ENCODE measurements at places on chromosomes 11 and 22. TPM values are rescaled to one million over a fixed set of nuclear protein-coding genes. Genes with fewer than 3 reads are reported as not detected.
A peak's percentile ranks its signal among the peaks of the same experiment; 100 is the strongest.

OR5M11 gene
- not detected for total RNA-seq

ADORA2A gene
- total RNA-seq = 3.6 TPM

NAA40 gene
- total RNA-seq = 13.6 TPM

PHLDB1 gene
- total RNA-seq = 54.0 TPM

PANX2 gene
- total RNA-seq = 0.63 TPM

GAL3ST3 gene
- 0.42 TPM for total RNA-seq

TMEM191C gene
- total RNA-seq = 0.85 TPM

OR8K5 gene
- total RNA-seq = not detected

AIFM3 gene
- 0.53 TPM for total RNA-seq

GRCh38 chr11:36509694-36510593 lies at the start of gene TRAF6:
Gene TRAF6 (minus strand): TSS chr11:36510272. CDS start chr11:36501515, 8,757 bp downstream.
- no peak for DNase-seq

DNA sequence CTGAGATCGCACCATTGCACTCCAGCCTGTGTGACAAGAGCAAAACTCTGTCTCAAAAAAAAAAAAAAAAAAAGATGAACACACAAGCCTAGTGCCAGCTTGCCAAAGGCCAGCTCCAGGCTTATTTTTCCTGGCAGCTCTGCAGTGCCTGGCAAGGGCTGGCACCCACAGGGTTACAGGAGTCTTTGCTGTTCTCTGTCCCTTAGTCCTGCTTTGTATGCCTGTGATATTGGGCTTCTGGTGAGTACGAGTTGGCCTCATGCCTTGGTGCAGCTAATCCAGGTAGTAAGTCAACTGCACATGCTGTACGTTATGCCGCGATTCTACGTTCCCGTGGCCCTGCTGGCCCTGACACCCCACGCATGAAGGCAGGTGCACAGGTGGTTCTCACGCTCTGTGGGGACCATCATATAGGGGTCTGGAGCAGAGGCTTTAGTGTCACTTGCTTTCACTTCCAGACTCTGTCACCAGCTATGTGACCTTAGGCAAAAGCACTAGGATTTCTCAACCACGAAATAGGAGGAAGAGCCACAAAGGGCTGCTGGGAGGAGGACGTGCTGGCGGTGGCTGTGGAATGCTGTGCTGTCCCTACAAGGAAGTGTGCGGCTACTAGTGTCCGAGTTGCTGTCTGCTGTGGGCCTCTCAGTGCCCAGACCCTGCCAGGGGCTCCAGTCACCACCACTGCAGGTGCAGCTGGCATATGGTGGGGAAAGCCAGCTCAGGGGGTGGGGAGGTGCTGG lies 21.4 kb upstream of the RASL10A start:
- DNase-seq = no peak

DNA sequence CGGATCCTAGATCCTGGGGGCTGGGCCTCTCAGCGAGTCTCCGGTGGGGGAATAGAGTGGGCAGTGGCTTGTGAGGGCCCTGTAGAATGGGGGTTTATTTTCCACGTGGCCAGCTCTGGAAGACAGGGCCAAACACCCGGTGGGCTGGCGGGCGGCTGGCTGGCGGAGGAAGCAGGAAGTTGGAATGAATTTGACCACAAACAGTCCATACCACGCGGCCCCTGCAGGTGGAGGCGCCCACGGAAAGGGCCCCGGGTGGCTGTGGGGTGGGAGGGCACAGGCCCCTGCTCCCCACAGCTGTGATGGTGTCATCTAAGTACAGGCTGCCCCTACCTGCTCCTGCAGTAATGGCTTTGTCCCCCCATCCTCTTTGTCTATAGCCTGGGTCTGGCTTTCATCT lies 15.1 kb downstream of the MCAT start:
- no peak for DNase-seq

DNA sequence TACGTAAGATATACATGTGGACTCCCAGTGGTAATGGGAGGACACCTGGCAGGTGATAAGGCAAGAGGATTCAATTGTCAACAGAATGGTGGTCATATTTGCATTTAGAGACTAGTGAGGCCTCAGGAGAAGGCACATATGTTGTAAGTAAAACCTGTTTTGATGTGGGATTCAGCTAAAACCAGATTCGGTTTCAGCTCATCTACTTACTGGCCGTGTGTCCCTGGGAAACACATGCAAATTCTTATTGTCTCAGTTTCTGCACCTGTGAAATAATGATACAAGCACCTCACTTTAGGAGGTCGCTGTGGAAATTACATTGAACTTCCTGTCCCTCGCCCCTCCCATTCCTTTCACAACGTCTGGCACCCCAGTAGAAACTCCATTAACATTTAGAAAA lies 78.9 kb upstream of the FIBIN start:
- no peak for DNase-seq

DNA sequence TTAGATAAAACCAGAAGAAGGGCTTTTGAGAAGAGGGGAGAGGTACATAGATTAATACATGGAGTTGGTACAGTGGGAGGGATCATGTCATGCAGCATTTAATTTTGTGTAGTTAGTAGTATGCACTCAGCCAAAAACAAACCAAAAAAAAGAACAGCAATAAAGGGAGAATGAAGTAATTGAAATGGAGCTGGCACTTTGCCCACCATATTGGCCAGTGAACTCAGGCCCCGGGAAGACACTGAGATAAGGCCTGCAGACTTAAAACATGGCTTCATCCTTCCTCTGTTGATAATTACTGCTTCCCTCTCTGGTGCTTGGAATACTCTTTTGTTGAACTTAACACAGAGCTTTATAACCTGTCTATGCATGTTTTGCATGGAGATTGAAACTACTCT lies 3.1 kb downstream of the PANX1 start:
- DNase-seq = peak; percentile 29

DNA sequence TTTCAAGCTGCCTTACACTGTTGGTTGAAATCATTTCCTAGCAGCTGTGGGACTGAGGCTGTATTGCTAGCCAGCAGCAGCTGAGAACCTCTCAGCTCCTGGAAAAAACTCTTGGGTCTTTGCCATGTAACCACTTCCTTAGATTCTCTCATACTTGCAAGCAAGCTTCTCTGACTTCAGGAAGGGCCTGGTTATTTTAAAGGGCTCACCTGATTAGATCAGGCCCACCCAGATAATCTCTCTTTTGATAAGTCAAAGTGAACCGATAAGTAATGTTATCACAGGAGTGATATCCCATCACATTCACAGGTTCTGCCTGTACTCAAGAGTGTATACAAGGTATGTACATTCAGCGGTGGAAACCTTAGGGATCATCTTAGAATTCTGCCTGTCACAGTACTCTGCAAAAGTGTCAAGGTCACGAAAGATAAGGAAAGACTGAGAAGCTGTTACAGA lies 7.4 kb upstream of the CLPB start:
- no peak for DNase-seq

- DNase-seq = no peak
Observed at GRCh38 chr11:31582697-31583096, 73.1 kb downstream of the ELP4 start.

DNA sequence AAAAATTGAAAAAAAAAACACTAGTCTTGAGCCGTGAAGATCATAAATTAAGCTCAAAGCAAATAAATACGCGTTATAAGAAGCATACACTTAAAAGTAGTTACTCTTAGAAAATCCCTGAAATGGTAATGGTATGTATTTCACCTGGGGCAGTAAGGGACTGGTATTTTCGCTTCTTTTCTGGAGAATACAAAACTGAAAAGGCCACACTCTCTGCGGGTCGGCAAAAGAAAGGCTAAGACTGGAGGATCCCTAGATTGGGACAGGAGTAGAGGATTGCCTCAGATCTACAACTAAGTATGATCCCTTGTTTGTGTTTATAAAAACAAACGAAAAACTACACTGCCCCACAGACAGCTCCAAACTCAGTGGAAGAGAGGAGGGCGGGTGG lies 617 bp downstream of the TSG101 start:
- no peak for DNase-seq

Data from urinary bladder (tissue), 4 donors.